ENCODE measurements at places on chromosomes 5 and 9.
A peak's percentile ranks its signal among the peaks of the same experiment; 100 is the strongest.

GRCh38 chr5:131630963-131631350 is 4.1 kb downstream of the RAPGEF6 start:
- no peak for DNase-seq

GRCh38 chr5:140633021-140633471 is at the start of gene CD14:
Gene CD14 (minus strand): TSS chr5:140633175. CDS start chr5:140633071, 104 bp downstream.
- DNase-seq, result no peak

DNA sequence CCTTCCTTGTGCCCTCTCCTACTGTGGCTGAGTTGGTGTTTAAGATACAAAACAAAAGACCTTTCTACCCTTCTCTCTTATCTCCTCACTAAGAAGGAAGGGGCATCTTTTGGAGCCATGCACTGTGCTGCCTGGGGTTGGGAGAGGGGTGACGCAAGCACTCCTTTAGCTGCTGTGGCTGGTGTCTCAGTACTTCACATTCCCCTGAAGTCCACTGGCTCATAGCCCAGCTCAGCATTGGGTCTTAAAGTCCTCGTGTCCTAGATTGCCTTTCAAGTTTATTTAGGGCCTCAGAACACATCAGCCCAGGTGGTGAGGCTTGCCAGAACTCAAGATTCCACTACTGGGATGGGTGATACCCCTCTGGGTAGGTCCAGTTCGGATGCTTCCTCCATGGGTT is 325.9 kb upstream of the CYLC2 start:
- DNase-seq, result no peak

- DNase-seq, result no peak
Measured at GRCh38 chr9:137436761-137437600, 4.2 kb downstream of the ENTPD8 start.

DNA sequence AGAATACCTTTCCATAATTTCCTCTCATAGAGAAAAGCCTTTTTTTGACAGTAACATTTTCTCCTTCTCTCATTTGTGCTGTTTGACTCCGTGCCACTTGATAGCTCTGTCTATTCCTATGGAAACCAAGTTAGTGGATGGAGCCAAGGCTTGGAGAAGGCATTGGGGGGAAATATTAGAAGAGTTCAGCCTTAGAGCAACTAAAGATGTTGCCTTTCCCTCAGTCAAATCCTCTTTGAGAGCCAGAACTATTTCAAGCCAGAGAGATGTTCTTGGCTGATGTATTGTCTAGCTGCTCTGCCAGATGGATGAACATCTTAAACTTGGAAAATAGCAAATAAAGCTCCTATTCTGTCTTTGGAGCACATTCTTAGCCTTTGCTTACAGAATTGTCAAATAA is 112.4 kb downstream of the INVS start:
- no peak for DNase-seq

GRCh38 chr5:174045470-174046025 is at the start of gene NSG2:
Gene NSG2 (plus strand): TSS chr5:174045706. CDS start chr5:174046756, 1,050 bp downstream.
- peak; percentile 27 for DNase-seq

DNA sequence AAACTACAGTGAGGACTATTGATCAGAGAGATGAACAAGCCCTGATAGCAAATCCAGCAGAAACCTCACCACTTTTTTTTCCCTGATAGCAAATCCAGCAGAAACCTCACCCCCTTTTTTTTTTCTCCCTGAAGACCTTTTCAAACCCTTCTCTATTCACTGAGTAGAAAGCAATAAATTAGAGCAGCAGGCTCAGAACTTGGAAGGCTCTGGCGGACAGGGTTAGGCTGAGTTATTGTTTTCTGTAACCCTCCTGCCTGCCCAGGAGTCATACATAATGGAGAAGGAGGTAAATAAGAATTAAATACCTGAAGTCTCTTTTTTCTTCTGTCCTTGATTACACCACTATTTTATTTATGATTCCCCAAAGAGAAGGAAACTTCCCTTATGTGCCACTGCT is 136.3 kb upstream of the SNX2 start:
- DNase-seq, result no peak

DNA sequence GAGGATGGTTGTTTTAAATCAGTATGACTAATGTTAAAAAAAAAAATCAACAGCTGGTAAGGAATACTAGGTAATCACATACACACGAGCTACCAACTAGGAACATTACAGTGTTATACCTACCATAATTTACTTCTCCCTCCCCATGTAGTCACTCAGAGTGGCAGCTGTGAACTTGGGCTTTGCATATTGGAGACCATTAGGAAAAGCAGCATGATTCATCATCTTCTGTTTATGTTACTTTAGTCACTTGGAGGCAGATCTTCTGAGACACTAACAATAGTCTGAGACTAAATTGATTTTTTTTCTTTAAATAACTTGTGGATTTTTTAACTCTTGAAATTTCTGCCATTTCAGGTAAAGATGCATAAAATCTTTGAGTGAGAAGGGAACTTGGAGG is 141.5 kb upstream of the NR4A3 start:
- DNase-seq, result no peak

GRCh38 chr9:137630679-137631078 is 11.9 kb downstream of the EHMT1 start:
- no peak for DNase-seq

- no peak for DNase-seq
Measured at GRCh38 chr9:124506931-124507879, at the start of gene NR5A1. Gene NR5A1 (minus strand): TSS chr9:124507399. CDS start chr9:124503395, 4,004 bp downstream.

All from CMK (cell line).